ENCODE measurements at places on chromosomes 6 and 20.

GRCh38 chr20:32113591-32114260 is 4.2 kb downstream of the TM9SF4 start:
- DNase-seq = no peak

- DNase-seq = no peak
These were observed 448.6 kb downstream of the GJA1 start for GRCh38 chr6:121884091-121884490.

- DNase-seq = no peak
These were observed 192.2 kb upstream of the EXOC2 start for GRCh38 chr6:885051-885590.

DNA sequence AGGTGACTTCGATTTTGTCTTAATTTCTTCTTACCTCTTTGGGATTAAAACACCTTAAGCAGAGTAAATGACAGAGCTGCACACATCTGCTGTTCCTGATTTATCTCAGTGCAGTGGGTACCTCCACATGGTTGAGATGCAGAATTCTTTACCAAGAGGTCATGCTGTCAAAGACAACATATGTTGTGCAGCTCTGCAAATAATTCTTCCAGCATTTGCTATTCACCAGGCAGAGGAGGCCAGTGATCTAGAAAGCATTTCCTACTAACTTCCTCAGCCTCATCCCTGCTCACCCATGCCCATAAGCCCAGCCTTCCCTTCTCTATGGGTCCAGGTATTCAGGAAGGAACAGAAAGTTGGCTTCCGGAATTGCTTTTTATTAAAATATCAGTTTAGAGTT is 109.3 kb downstream of the THBS2 start:
- DNase-seq = no peak

DNA sequence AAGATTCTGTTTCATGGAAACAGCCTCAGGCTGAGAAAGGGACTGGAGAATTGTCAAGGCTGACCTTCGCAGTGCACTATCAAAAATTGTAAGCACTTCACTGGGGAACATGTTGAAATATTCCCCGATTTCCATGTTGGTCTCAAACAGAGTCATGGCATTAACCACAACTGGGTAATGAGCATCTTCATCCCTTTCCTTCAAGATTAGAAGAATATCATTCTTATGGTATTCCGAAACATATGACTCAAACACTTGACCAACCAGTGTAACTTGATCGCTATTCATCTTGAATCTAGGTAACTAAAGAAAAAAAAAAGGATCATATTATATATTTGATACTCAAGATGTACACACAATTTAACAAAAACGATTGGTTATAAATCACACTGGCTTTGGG is 3.5 kb downstream of the MCM9 start:
- DNase-seq = no peak

GRCh38 chr20:57465486-57465885 is 59.5 kb downstream of the CTCFL start:
- no peak for DNase-seq

- peak; percentile 56 for DNase-seq
These were observed 7.0 kb upstream of the KIFC1 start for GRCh38 chr6:33384581-33385020.

Data from GM04504 (cell line).